ENCODE measurements at places on chromosomes 7 and 10. TPM values are rescaled to one million over a fixed set of nuclear protein-coding genes. Genes with fewer than 3 reads are reported as not detected.

ITPRID1 gene
- total RNA-seq = 1.2 TPM

MMP21 gene
- total RNA-seq = not detected

NUDT13 gene
- 3.8 TPM for total RNA-seq

TAS2R3 gene
- total RNA-seq = 1.8 TPM

SLIT1 gene
- 0.06 TPM for total RNA-seq
